A673 (cell line): ENCODE measurements at places on chromosomes 7 and 10.

GRCh38 chr7:101976411-101976810 is 159.0 kb downstream of the CUX1 start:
- DNase-seq: no peak

DNA sequence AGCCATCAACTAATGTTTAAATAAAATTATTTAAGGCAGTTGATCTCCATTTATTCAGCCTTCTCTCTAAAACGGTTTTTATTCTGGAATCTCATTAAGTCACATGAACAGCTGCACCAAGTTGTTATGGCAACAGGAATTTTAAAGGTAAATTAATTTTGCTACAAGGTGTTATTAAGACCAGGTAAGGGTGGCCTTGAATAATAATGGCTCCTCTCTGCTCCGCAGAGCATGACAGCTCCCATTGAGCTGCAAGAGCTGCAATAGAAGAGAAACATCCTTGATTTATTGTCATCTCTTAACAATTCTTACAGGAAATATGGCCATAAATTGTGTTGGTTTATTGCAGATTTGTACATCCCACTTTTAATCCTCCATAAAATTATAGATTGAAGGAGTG is 165.8 kb downstream of the KLF6 start:
- peak; percentile 64 for DNase-seq

DNA sequence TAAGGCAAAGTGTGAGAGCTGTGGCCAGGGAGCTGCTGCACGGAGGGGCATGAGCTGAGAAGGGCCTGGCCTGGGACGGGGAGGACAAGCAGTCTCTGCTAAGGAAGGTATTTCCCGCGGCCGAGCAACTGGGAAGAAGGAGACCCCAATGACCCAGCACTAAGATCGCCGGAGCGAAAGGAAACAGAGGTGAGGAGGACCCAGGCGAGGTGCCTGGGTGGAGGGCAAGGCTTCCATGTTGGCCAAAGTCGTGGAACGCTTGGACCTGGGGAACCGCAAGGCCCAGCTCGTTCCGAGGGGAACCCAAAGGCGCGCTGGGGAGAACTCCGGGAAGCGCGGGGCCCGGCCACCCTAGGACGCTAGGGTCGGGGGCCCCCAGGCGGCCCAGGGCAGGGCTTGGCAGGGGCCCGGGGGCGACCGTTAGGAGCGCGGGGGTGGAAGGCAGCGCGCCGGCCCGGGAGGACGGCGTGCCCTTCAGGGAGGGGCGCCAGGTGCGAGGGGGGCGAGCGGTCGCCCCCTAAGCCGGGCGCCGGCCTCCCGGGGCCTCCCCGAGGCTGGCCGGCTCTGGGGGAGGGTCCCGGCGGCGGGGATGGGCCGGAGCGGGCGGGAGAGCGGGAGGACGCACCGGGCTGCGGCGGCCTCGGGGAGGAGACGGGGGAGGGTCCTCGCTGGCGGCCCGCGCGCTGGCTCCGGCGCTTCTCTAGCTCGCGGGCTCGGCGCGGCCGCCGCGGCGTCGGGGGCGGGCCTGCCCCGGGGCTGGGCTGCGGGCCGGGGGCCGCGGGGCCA is 545 bp downstream of the GIGYF1 start:
- DNase-seq: no peak

DNA sequence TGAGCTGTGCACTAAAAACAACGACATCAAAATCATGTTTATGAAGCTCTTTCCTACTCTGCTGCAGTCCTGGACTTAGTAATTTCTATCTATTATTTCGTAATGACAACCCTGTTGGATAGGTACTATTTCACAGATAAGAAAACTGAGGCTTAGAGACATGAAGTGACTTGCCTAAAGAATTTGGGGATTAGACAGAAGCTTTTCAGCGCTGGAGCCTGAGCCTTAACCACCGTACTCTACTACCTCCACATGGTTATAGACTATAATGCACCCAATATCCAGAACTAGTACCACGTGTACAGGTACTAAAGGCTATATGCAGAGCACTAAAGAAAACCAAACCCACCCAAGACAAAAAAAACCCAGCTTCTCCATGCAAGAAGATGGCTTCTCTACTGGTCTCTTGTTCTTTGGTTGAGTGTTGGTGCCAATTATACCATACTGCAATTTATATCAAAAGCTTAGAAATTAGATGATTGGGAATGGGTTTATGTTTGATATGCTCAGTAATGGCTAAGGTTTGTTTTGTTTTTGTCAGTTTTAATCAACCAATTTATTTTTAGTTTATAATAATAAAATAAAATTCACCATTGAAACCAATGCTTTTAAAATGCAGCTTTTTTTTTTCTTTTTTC is 6.5 kb upstream of the SNX10 start:
- peak; percentile 62 for DNase-seq

DNA sequence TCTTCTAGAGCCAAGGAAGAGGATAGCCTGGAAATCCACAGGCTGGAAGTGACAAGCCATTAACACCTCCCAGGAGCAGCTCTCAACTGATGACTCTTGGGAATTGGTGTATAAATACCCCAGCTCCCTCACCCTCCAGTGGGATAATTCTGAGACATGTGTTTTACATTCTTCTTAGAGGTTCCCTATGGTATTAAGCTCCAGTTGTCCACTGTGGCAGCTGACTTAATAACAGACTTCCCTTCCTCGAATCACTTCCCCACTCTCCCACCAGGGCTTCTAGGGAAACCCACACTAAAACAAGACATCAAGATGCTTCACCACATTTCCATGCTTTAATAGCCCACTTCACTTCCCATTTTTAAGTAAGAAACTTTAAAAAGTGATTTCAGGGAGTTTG is 47.2 kb downstream of the FAM107B start:
- DNase-seq: no peak

- peak; percentile 71 for DNase-seq
Measured at GRCh38 chr10:93495654-93496321, 624 bp upstream of the CEP55 start.

DNA sequence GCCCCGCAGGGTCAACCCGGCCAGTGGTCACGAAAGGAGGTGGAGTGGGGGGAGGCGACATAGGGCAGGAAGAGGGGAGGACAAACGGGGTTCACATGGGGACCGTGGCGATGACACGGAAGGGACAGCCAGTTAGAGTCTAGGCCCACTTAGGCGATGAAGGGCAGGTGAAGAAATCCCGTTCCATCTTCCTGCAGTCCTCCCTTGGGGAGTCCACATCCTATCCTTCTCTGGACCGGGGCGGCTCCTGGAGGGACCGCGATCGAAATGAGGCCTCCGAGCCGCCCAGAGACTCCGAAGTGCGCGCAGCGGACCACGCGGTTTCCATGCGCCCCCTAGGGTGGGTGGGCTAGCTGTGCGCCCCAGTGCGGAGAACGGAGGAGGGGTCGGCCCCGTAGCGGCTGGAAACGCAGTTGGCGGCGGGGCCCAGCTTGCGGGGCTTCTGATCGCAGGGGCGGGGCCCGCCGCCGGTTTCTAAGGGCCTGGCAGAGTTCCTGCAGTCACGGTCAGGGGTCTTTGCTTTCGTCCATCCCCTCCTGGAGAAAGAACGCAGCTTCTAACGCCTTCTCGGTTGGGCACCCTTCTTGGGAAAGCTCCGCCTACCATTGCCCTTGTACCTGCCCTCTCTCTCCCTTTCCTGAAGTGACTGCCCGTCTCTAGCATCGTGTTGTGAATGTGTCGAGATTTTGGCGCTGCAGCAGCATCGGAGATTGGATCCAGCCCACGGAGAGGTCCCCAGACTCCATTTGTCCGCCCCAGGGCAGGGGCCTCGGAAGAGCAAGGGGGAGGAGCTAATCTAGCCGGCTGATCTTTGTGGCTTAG is 17.9 kb upstream of the TMEM225B start:
- DNase-seq: peak; percentile 75

- no peak for DNase-seq
Measured at GRCh38 chr7:44914992-44915607, 29.8 kb upstream of the PURB start.

- no peak for DNase-seq
Measured at GRCh38 chr7:158255156-158255555, 332.5 kb downstream of the PTPRN2 start.

GRCh38 chr10:70247360-70247759 is 14.1 kb upstream of the PPA1 start:
- no peak for DNase-seq

- no peak for DNase-seq
Measured at GRCh38 chr10:124409696-124410095, 9.0 kb downstream of the OAT start.

DNA sequence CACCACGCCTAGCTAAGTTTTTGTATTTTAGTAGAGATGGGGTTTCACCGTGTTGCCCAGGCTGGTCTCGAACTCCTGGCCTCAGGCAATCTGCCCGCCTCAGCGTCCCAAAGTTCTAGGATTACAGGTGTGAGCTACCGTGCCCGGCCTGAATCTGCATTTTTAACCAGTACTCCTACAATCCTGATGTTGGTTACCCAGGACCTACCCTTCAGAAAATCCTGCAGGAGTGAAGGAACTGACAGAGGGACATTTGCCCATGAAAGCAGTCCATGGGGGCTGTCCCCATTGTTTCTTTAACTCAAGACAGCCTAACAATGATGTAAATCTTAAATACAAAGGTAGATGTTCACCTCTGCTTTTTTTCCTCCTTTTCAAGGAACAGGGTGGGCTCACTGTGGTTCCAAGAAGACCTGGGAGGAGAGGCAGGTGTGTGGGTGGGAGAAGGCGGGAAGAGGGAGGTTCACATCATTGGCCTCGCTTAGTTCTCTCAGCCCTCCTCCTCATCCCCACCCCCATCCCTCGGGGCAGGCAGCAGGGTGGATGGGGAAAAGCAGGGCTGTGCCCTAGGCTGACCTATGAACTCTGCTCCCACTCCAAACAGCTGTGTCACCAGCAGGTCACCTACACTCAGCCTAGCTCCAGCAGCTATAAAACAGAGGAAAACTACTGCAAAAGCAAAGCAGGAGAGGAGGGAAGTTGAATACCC is 13.5 kb downstream of the LRRC20 start:
- DNase-seq: no peak

DNA sequence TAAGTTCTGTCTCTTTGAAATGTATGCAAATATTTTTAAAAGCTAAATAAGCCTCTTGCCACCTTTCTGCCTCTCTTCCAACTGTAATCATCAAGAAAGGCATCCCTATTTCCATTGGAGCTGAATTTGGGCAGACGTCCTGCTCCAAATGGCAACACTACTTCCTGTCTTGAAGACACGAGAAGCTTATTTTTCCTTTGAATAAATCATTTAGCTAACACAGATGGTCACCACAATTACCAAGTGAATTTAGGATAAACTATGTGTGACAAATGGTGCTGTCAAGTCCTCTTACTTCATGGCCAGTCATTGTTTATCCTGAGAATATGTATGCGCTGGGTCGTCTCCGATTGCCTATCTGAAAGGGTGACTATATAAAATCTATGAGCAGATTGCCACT is 268.0 kb downstream of the ANKRD7 start:
- DNase-seq: no peak

GRCh38 chr10:35852721-35853120 is 210.6 kb upstream of the FZD8 start:
- no peak for DNase-seq
